ENCODE measurements at places on chromosomes 13 and 19. TPM values are rescaled to one million over a fixed set of nuclear protein-coding genes. Genes with fewer than 3 reads are reported as not detected.

Gene KLK15
- not detected for total RNA-seq

Gene C19orf38
- 0.86 TPM for total RNA-seq

Gene FCHO1
- total RNA-seq, result 0.62 TPM

Gene ZNF256
- total RNA-seq, result 11.7 TPM

Gene CHAMP1
- total RNA-seq, result 17.5 TPM

Gene PHF11
- 20.9 TPM for total RNA-seq

Gene MZT1
- 7.1 TPM for total RNA-seq

Gene ZNF579
- total RNA-seq, result 9.5 TPM

Gene IL4I1
- total RNA-seq, result 0.83 TPM

Gene CYP4F3
- total RNA-seq, result not detected

Gene VSTM1
- total RNA-seq, result not detected

Gene IRGC
- total RNA-seq, result not detected

DNA sequence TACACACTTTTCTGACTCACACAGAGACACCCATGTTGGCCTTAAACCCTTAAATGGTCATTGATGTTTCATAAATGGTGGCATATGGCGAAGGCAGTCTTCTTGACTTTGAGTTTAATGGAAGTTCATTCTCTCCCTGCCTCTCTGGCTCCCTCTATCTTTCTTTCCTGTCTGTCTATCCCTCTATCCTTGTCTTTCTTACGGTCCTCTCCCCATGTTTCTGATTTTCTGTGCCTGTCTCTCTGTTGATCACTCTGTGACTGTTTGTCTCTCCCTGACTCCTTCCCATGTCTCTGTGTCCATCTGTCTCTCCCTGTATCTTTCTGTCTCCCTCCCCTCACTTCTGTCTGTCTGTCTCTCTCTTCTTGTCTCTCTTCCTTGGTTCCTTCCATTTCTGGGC, 43.2 kb upstream of the SHKBP1 start:
- peaks cover 11% of the 10 kb centered on the region for H3K27me3 ChIP-seq
- H3K27ac ChIP-seq, result no peak overlapping the region
- no peak overlapping the region for H3K4me3 ChIP-seq

DNA sequence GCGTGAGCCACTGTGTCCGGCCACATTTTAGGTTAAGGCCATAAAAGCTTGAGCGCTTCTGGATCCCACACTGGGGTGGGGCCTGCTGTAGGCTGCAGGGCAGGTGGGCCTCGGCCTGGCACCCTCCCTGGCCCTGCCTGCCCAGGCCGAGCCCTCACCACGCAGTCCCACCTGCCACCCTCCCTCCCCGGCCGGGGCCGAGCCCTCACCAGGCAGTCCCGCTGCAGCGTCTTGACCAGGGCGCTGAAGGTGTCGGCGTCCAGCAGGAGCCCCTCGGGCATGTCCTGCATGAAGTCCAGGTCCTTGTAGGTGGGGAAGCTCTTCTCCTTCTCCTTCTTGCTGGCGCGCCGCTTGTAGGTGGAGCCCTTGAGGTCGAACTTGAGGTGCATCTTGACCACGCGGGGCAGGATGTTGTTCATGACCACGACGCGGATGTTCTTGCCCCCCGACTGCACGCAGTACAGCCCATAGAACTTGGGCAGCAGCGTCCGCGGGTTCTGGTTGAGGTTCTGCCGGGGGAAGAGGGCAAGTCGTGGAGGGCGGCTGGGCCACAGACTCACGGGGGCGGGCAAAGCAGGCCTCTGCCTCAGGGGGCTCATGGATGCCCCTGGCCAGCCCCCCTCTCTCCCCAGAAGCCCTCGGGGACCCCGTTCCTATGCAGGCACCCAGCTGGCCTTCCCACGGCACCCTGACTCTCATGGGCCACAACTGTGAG, 26.6 kb upstream of the CACTIN start:
- H3K4me3 ChIP-seq, result no peak overlapping the region
- H3K27me3 ChIP-seq, result no peaks in the 10 kb centered on the region
- H3K36me3 ChIP-seq, result peaks cover 33% of the 10 kb centered on the region
- H3K4me1 ChIP-seq, result no peaks in the 10 kb centered on the region

- no peaks in the 10 kb centered on the region for H3K4me1 ChIP-seq
- peaks cover 12% of the 10 kb centered on the region for H3K27me3 ChIP-seq
- H3K36me3 ChIP-seq, result no peaks in the 10 kb centered on the region
- no peak overlapping the region for H3K27ac ChIP-seq
Measured at GRCh38 chr19:32816555-32817099, 52.9 kb downstream of the SLC7A9 start.

GRCh38 chr19:4064496-4065260, 2.0 kb downstream of the ZBTB7A start:
- H3K4me3 ChIP-seq, result peak overlapping the region; percentile 87
- peak; percentile 72 for DNase-seq
- H3K27ac ChIP-seq, result peak overlapping the region; percentile 96
- no peaks in the 10 kb centered on the region for H3K36me3 ChIP-seq
- H3K4me1 ChIP-seq, result peaks cover 40% of the 10 kb centered on the region

- no peaks in the 10 kb centered on the region for H3K4me1 ChIP-seq
- no peak overlapping the region for H3K4me3 ChIP-seq
- H3K27me3 ChIP-seq, result no peaks in the 10 kb centered on the region
- no peak for DNase-seq
Measured at GRCh38 chr13:45522571-45522970, 57.8 kb downstream of the COG3 start.

GRCh38 chr13:103799028-103799427, 732.8 kb upstream of the SLC10A2 start:
- no peaks in the 10 kb centered on the region for H3K27me3 ChIP-seq
- no peaks in the 10 kb centered on the region for H3K4me1 ChIP-seq
- H3K27ac ChIP-seq, result no peak overlapping the region
- H3K36me3 ChIP-seq, result no peaks in the 10 kb centered on the region

GRCh38 chr19:14093117-14093823, 2.7 kb upstream of the SAMD1 start:
- peaks cover 40% of the 10 kb centered on the region for H3K36me3 ChIP-seq
- H3K4me1 ChIP-seq, result peaks cover 19% of the 10 kb centered on the region
- H3K27ac ChIP-seq, result no peak overlapping the region

GRCh38 chr13:110984381-110984780, 69.5 kb upstream of the ANKRD10 start:
- H3K27me3 ChIP-seq, result no peaks in the 10 kb centered on the region
- DNase-seq, result no peak
- H3K27ac ChIP-seq, result no peak overlapping the region
- no peaks in the 10 kb centered on the region for H3K36me3 ChIP-seq
- no peaks in the 10 kb centered on the region for H3K4me1 ChIP-seq

DNA sequence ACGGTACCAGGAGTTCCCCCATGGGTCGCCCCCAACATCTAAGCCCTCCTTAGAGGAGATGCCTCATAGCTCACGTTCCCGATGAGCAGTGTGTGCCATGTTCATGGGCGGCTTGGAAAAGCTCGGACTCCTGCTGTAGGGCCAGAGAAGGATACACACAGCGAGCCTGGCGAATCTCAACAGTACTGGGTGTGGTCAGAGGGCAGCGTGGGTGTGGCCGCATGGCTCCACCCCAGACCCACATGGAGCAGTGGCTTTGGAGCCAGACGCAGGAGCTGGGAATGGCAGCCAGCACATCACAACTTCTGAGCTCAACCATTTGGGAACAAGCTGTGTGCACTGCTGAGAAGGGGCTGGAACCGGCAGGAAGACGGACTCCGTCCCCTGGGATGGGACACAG, 15.6 kb downstream of the CAPS start:
- no peaks in the 10 kb centered on the region for H3K27me3 ChIP-seq
- H3K4me3 ChIP-seq, result no peak overlapping the region
- H3K27ac ChIP-seq, result no peak overlapping the region
- no peak for DNase-seq

- H3K27me3 ChIP-seq, result no peaks in the 10 kb centered on the region
- H3K4me3 ChIP-seq, result no peak overlapping the region
Measured at GRCh38 chr13:27309401-27309958, 38.9 kb downstream of the RASL11A start.

GRCh38 chr19:35008891-35009341, 8.8 kb downstream of the GRAMD1A start:
- peaks cover 62% of the 10 kb centered on the region for H3K4me1 ChIP-seq
- peak overlapping the region; percentile 74 for H3K27ac ChIP-seq
- DNase-seq, result peak; percentile 75
- H3K36me3 ChIP-seq, result peaks cover 8% of the 10 kb centered on the region

DNA sequence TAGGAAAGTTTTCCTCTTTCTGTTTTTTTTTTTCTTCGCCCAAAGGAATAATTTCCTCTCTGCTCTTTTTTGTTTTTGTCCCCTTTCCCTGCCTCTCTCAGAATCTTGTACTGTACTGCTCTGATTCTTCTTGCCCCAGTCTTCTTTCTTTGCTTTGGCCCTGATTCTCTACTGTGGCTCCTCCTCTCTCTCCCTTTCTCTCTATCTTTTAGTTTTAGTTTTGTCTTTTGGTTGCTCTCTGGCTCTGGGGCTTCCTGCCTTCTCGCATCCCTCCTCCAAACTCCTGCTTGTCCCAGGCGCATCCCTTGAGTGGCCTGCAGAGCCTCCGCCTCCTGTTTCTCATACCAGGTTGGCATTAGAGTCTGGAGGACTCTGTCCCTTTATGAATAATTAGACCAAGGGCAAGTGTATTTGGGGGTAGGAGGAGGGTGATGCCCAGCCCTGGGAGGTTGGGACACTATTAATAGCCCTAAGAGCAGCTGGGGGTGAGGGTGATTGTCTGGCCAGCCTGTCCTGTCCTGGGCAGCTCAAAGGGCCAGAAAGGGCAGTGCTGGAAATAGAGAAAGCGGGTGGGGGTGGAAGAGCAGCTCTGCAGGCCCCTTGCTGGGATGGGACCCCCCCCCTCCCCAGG, 39.1 kb downstream of the LYL1 start:
- no peak overlapping the region for H3K4me3 ChIP-seq
- H3K36me3 ChIP-seq, result no peaks in the 10 kb centered on the region
- H3K27ac ChIP-seq, result peak overlapping the region; percentile 94
- H3K27me3 ChIP-seq, result no peaks in the 10 kb centered on the region
- peak; percentile 89 for DNase-seq

- H3K4me3 ChIP-seq, result no peak overlapping the region
- no peak overlapping the region for H3K27ac ChIP-seq
- no peaks in the 10 kb centered on the region for H3K4me1 ChIP-seq
- no peaks in the 10 kb centered on the region for H3K36me3 ChIP-seq
Measured at GRCh38 chr13:66576381-66576780, 653.8 kb downstream of the PCDH9 start.

GRCh38 chr13:108897955-108898354, 268.5 kb downstream of the MYO16 start:
- no peak overlapping the region for H3K27ac ChIP-seq
- H3K36me3 ChIP-seq, result no peaks in the 10 kb centered on the region

DNA sequence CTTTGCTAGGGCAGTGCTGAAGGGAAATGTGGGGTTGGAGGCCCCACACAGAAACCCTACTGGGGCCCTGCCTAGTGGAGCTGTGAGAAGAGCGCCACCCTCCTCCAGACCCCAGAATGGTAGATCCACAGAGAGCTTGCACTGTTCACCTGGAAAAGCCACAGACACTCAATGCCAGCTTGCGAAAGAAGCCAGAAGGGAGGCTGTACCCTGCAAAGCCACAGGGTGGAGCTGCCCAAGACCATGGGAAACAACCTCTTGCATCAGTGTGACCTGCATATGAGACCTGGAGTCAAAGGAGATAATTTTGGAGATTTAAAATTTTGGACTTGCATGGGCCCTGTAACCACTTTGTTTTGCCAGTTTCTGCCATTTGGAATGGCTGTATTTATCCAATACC, 615.4 kb upstream of the MIR17HG start:
- no peak overlapping the region for H3K4me3 ChIP-seq
- no peaks in the 10 kb centered on the region for H3K4me1 ChIP-seq
- H3K36me3 ChIP-seq, result no peaks in the 10 kb centered on the region
- no peak overlapping the region for H3K27ac ChIP-seq
- DNase-seq, result no peak

- no peak overlapping the region for H3K4me3 ChIP-seq
- DNase-seq, result no peak
- no peaks in the 10 kb centered on the region for H3K4me1 ChIP-seq
- H3K27ac ChIP-seq, result no peak overlapping the region
- H3K36me3 ChIP-seq, result peaks cover 12% of the 10 kb centered on the region
Measured at GRCh38 chr13:95924389-95924994, 128.7 kb downstream of the UGGT2 start.

Measured in heart left ventricle (tissue), 16 donors.